ENCODE measurements at places on chromosomes 7 and 10. TPM values are rescaled to one million over a fixed set of nuclear protein-coding genes. Genes with fewer than 3 reads are reported as not detected.

Gene ARHGAP12
- 56.8 TPM for total RNA-seq

Gene PVRIG
- not detected for total RNA-seq

Gene NKX2-3
- total RNA-seq: 0.24 TPM

Gene SPAG6
- total RNA-seq: 0.17 TPM

Gene NUTM2E
- total RNA-seq: 0.37 TPM

Gene WDR86
- total RNA-seq: 10.6 TPM

Gene FGL2
- 0.80 TPM for total RNA-seq

Gene ZRANB1
- total RNA-seq: 30.0 TPM

Gene NODAL
- not detected for total RNA-seq

Gene HOXA2
- total RNA-seq: 0.36 TPM

Gene ZNF32
- total RNA-seq: 57.9 TPM

Gene GALNT17
- total RNA-seq: 4.3 TPM

Gene PDK4
- total RNA-seq: 34.6 TPM

Gene RPEL1
- 0.10 TPM for total RNA-seq

Gene C10orf105
- total RNA-seq: not detected

Gene SCD
- total RNA-seq: 622 TPM

Gene DUSP5
- total RNA-seq: 47.5 TPM

Gene FEZF1
- total RNA-seq: not detected

Gene UTF1
- not detected for total RNA-seq

Gene FKBP6
- total RNA-seq: 0.12 TPM

Gene GIMAP2
- 2.4 TPM for total RNA-seq

Gene ASAH2
- total RNA-seq: 7.9 TPM

Gene TMEM213
- 0.03 TPM for total RNA-seq

Gene SHOC2
- total RNA-seq: 45.2 TPM

Gene ADAM12
- 8.1 TPM for total RNA-seq

Gene C7orf57
- 0.43 TPM for total RNA-seq

Gene PBLD
- 42.2 TPM for total RNA-seq

Gene NUB1
- 38.6 TPM for total RNA-seq

Gene ANXA8L1
- 54.0 TPM for total RNA-seq

Gene IFRD1
- total RNA-seq: 83.7 TPM

Gene TRPV5
- total RNA-seq: not detected

Gene ICA1
- total RNA-seq: 32.9 TPM

Gene NXPH1
- total RNA-seq: not detected

Gene COBL
- 17.9 TPM for total RNA-seq

Gene STOX1
- total RNA-seq: 6.4 TPM

Gene FLNC
- total RNA-seq: 60.7 TPM

Gene CUBN
- total RNA-seq: 9.4 TPM

Gene SPDYE6
- total RNA-seq: not detected

Gene AKR1C1
- 175 TPM for total RNA-seq

Gene SGCE
- total RNA-seq: 64.5 TPM

Gene LIPF
- 1.1 TPM for total RNA-seq

Gene NUDT13
- 3.4 TPM for total RNA-seq

Gene ZNF25
- 5.0 TPM for total RNA-seq

Gene UNC5B
- total RNA-seq: 15.5 TPM

Gene OR2A12
- total RNA-seq: 1.0 TPM

Gene TRIM73
- total RNA-seq: 0.72 TPM

Gene SPDYE2
- total RNA-seq: not detected

Gene KIFBP
- 32.6 TPM for total RNA-seq

Gene PRTFDC1
- total RNA-seq: 14.8 TPM

Gene YKT6
- total RNA-seq: 88.9 TPM

Gene LLCFC1
- total RNA-seq: not detected

Gene PTER
- total RNA-seq: 21.6 TPM

Gene CALY
- 2.3 TPM for total RNA-seq

All from hepatocyte (in vitro differentiated cells).